ENCODE measurements at places on chromosomes 12 and 14.

DNA sequence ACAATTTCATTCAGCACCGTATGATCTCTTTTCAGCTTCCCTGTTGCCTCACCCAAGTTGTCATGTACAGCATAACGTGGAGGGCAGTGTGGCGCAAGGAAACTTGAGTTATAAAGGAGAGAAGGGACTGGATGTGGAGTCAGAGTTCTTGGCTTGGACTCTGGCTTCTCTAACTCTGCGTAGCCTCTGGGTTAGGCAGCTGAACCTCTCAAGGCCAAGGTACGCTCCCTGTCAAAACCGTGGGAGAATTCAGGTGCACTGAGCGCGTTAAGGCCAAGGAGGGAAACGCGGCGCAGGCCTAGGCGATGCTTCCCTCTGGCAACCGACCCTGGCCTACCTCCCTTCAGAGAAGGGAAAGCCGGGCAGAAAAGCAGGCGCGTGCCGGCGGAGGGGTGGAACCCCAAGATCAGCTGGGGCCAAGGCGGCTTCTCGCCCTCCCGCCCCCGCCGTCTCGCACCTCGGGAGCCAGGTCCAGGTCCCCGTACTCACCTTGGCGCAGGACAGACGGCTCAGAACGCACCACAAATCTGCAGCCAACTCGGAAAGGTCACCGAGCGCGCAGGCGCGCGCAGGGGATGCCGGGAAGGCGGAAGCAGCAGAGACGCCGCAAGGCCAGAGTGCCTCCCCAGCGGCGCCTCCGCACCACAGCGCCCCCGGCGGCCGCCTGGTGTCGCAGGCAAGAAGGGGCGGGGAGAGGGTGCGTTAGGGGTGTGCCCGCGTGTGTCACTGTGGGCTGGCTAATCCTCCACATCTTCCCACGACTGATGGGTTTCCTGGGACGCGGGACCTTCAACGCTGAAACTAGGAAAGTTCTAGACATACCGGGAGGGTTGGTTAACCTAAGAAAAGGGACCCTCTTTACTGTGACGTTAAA is 7.0 kb upstream of the TDRD9 start:
- no peak for DNase-seq

DNA sequence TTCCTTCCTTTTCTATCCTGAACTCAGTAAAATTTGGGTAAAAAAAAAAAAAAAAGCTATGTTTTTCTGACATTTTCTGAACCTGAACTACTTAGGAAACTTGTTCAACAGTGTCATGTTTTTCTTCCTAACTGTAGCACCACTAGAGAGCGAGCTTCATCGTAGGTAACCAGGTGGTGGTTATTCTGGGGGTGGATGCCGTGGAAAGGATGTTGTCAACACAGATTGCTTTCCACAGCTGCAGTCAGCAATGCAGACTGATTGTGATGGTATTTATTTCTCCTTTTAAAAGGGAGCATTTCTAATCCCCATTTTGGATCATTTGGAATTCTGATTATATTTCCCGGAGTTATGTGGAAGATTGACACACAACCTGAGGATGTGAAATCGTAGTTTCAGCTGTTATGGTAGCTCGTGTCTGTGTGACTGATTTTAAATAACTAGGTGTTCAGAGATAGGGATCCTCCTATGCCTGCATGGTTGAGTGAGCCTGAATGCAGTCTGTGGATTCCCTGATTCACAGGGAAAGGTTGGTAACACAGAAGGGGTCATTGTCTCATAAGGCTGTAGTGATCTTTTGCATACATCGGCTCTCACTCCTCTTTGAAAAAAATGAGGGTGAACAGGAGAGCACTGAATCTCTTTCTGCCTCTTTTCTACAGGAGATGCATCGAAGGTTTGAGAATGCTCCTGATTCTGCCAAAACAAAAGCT is 113.2 kb downstream of the ERC1 start:
- DNase-seq: no peak

DNA sequence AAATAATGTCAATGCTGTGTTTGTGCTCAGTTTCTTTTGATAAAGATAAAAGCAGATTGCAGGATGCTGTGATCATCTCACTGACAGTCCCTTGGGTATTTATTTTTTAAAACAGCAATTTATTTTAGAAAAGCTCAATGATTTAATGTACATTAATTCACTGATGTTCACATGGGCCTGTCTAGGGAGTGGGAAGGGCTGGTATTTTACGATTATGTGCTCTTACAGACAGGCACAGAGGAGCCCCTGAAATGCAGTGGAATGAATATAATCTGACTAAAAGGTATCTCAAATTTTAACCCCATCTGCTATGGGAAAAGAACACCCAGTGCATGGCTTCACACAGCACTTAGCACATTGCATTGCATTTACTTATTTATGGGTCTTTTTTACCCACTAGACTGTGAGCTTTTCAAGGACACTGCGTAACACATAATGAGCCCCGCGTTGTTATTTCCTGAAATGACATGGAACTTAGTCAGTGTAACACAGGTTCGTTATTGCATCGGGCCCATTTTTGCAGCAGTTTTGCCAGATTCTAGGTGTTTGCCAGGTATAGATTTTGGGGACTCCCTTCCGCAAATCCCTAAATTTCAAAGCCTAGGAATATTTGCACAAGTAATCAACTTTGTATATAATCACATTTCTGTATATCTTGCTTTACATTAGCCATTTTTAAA is 425.3 kb upstream of the FBXO33 start:
- DNase-seq: no peak

GRCh38 chr12:6316921-6317692 is 6.6 kb downstream of the PLEKHG6 start:
- DNase-seq: no peak

- no peak for DNase-seq
Measured at GRCh38 chr14:104638927-104639450, 34.4 kb upstream of the TMEM179 start.

GRCh38 chr12:97335115-97335514 is 127.5 kb upstream of the RMST start:
- DNase-seq: no peak

- no peak for DNase-seq
Measured at GRCh38 chr14:67409461-67409860, 2.5 kb downstream of the PLEK2 start.

- DNase-seq: no peak
Measured at GRCh38 chr14:58663494-58664111, 25.8 kb downstream of the DACT1 start.

- no peak for DNase-seq
Measured at GRCh38 chr12:122830517-122831214, 4.6 kb upstream of the HIP1R start.

GRCh38 chr14:100547633-100548294 is 39.5 kb downstream of the BEGAIN start:
- no peak for DNase-seq

DNA sequence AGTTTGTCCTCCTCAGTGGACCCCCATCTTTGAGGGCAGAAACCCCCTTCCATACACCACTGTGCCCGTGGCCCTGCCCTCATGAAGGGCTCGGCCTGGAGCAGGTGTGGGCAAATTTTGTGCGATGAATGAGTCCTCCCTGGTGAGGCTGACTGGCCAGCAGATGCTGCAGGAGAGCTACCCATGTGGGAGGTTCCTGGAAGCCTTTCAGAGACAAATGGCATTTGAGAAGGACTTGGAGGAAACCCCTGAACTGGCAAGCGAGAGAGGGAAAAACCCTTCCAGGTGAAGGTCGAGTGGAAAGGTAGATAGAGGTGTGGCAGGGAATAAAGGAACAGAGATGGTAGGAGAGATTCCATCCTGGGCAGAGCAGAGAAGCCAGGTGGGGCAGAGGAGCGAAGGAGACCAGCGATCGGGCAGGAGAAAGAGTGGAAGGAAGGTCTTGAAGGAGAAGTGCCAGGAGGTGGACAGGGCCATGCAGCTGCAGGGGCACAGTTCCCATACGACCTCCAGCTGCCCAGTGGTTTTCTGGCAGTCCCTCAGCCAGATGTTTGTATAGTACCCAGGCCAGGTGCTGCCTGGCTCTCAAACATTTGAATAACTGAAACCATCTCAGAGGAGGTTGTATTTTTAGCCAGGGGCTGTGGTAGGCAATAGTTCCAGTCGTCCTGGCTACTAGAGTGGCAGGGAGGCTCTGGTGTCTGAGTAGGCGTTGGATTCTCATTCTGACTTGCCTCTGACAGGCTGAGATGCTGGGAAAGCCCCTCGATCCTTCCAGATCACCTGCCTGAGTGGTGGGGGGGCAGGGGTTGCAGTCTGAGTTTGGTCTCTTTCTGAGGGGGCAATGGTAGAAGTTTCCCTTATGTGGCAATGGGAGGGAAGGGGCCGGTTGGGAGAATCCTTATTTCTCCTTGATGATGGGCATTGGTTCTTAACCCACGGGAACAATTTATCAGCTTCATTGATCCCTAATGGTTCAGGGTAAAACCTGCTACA is 40.1 kb downstream of the FBXL14 start:
- DNase-seq: no peak

- no peak for DNase-seq
Measured at GRCh38 chr12:113203852-113204760, 17.2 kb upstream of the TPCN1 start.

- DNase-seq: no peak
Measured at GRCh38 chr12:100741084-100741711, 53.4 kb upstream of the ANO4 start.

- DNase-seq: no peak
Measured at GRCh38 chr12:46608431-46609272, 217.1 kb downstream of the SLC38A4 start.

DNA sequence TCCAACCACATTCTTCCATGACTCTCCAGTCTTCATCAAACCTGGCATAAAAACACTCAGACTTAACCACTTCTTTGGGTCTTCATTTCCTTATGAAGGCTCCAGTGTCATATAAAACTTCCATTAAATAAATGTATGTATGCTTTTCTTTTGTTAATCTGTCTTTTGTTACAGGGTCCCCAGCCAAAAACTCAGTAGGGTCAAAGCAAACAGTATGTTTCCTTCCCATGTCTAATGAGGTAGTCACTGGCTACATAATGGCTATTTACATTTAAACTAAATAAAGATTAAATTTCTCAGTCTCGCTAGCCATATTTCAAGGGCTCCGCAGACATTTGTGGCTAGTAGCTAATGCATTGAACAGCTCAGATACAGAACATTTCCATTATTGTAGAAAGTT is 40.1 kb upstream of the STAB2 start:
- DNase-seq: no peak

- no peak for DNase-seq
Measured at GRCh38 chr12:13719986-13720385, 261.4 kb downstream of the GRIN2B start.

DNA sequence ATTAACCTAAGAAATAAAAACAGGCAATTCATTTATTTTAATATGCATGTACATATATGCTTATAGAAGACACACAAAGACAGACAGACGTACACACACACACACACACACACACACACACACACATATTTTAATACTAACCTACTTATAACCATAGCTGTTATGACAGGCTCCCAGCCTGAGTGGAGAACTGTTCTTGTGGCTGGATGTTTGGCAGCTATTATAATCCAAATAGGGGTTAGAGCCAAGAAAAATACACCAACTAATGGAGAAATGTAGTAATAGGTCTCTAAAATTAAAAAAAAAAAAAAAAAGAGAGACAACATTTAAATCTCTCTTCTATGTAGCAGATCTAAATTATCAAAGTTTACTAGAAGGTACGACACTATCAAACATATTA is 91.8 kb downstream of the SLC41A2 start:
- no peak for DNase-seq

- no peak for DNase-seq
Measured at GRCh38 chr14:34843011-34843554, 32.1 kb downstream of the BAZ1A start.

DNA sequence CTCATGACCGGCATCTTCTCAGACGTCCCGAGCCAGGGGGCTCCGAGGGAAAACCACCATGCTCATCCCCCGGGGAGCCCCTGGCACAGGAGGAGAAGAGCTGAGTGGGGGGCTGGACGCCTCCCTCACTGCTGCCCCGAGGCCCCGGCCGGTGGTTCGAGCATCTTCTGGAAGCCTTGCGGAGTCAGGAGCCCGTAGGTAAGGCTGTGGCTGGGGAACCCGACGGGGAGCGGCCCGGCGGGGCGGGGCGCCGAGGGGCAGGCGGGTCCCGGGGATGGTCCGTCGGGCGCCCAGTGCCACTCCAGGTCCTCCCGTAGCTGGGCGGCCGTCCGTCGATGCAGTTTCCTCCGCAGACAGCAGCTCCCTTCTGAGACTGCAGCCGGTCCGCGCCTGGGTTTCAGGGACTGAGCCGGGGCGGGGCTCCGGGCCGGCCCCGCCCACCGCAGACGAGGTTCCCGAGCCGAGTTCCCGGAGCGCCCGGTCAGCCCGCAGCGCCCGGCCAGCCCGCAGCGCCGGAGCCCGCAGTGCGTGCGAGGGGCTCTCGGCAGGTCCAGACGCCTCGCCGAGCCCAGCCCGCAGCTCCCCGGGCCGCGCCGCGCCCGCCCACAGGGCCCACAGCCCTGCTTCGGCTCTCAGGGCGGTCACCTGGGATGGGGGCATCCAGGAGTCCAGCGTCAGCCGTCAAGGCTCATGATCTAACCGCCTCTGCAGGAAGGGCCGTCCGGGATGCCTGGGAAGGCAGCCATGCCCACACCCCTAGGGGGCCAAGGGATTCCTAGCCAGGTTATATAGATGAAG is at the start of gene PGF:
PGF (minus strand) TSS at position 369 of the 798 bp plus-strand sequence; CDS start at position 14, 355 bp downstream.
- no peak for DNase-seq

DNA sequence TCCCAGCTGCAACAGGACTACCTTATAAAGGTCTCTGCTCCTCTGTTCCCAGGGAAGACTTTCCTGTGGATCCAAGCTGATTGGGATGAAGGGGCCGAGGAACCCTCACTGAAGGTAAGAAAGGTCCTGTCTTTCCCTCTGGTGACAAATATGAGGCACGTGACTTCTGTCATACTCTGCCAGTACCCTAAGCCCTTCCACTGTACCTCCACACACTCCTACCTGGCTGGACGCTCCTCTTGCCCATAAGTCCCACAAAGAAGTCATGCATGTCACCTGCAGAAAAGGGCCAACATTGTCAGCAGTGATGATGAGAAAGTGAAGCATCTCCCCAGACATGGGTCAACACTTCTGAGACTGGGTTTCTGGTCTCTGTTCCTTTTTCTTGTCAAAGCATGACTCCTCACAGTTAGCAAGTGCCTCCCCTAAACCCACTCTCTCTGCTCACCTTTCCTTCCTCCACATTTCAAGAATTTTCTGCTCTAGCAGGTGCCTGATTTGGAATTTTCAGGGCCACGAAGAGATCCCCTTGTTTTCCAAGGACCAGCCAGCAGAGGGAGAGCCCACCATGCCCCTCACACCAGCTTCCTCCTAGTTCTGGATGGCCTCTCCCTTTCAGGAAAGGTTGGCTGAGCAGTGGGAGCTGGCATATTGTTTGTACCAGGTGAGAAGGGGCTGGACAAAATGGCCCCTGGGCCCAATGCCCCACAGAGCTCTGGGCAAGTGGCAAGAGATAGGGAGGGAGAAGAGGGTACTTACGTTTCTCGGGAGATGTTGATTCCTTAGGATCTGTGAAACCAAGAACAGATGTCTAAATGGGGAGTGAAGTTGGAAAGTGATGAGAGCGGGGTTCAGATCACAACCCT is 3.5 kb downstream of the TAC3 start:
- no peak for DNase-seq

GRCh38 chr12:103846415-103846814 is 5.4 kb upstream of the NT5DC3 start:
- no peak for DNase-seq

- no peak for DNase-seq
Measured at GRCh38 chr12:22738945-22739344, 114.0 kb downstream of the ETNK1 start.

- DNase-seq: no peak
Measured at GRCh38 chr12:43965899-43966298, 130.0 kb downstream of the TMEM117 start.
